ENCODE measurements at places on chromosomes 2 and 18.

- no peak for DNase-seq
Observed at GRCh38 chr2:37468170-37468569, 123.7 kb downstream of the QPCT start.

- DNase-seq = no peak
Observed at GRCh38 chr2:230928701-230929380, 3.8 kb upstream of the GPR55 start.

DNA sequence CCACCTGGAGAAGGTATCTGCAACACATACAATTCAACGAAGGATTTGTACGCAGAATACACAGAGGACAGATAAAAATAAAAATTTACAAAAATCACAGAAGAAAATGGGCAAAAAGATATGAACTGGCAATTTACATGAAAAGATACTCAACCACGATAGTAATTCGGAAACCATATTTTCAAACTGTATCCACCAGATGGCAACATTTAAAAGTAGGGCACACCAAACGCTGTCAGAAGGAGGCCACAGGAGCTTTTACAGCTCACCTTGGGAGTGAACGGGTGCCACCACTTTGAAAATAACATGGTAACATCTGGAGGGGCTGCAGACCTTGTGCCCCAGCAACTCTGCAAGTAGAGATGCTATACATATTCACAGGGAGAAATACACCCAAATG lies 9.8 kb downstream of the KIF1A start:
- no peak for DNase-seq

- no peak for DNase-seq
Observed at GRCh38 chr2:64140665-64141200, 3.5 kb downstream of the PELI1 start.

DNA sequence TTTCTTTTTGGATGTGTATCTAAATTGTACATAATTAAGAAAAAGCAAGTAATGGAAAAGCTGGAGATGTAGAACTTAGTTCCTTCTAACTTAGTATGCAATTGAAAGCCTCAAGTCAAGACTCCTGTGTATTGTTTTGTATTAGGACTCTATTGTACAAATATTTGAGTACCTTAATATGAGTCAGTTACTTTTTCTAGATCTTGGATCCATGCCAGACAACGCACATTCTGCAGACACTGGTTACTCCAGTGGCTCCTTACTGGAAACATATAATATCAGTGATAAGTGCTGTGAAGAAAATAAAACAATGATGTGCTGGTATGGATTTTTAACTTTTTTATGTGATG lies 1.5 kb downstream of the SLC39A10 start:
- no peak for DNase-seq

DNA sequence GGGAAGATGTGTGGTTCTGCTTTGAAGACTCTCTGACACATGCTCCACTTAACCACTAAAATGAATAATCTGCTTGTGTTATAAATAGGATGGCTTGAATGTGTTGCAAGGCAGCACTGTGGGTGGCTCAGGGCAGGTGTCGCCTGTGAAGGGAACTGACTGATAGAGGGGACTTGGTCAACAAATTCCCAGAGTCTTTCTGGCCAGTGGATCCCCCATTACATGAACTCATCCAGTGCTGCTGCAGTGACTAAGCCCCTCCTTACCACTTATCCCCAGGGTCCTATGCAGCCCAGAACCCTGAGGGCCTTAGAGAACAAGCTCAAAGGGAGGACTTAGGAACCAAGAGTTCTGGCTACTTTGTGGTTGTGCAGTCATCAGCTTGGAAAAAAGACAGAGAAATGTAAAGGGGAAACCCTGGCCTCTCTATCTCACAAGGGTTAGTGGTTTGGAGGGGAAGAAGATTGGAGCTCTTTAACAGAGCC lies 226.2 kb upstream of the TNP1 start:
- DNase-seq = no peak

GRCh38 chr2:216855605-216856004 lies 4.3 kb downstream of the TNP1 start:
- no peak for DNase-seq
